ENCODE measurements at places on chromosomes 13 and 19. TPM values are rescaled to one million over a fixed set of nuclear protein-coding genes. Genes with fewer than 3 reads are reported as not detected.

GRCh38 chr13:29743201-29743786 lies 107.1 kb downstream of the UBL3 start:
- peak; percentile 86 for DNase-seq

GRCh38 chr13:42129033-42129432 lies 80.6 kb downstream of the DGKH start:
- DNase-seq, result no peak

DNA sequence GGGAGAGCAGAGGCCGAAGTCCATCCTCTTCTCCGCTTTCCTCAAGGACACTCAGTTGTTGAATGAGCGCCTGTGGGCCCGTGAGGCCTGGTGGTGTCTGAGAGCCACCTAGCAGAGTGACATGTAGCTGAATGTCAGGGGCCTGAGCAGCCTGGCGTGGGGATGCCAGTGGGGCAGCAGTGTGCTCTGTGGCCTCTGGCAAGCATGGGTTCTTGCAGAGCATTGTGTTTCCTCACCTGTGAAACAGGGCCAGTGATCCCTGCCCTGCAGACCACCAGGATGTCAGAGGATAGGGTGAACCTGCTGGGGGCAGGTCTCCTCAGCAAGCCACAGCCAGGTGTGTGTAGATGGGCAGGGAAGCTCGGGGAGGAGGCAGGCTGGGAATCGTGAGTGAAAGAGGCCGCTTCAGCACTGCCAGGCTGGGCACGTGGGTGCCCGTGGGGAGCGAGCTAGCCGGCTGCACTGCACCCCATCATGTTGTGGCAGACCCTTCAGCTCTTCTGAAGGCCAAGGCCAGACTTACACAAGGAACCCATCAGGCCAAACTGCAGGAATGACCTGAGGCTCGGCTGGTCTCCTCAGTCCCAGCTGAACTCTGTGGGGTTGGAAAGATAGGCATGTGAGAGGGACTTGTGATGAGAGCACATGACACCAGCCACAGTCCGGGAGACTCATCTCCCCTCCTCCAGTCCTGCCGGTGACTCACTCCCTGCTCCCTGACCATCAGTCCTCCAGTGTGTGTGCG lies 5.0 kb downstream of the PPP1R37 start:
- no peak for DNase-seq

GRCh38 chr13:97021241-97021640 lies 27.0 kb upstream of the OXGR1 start:
- no peak for DNase-seq

DNA sequence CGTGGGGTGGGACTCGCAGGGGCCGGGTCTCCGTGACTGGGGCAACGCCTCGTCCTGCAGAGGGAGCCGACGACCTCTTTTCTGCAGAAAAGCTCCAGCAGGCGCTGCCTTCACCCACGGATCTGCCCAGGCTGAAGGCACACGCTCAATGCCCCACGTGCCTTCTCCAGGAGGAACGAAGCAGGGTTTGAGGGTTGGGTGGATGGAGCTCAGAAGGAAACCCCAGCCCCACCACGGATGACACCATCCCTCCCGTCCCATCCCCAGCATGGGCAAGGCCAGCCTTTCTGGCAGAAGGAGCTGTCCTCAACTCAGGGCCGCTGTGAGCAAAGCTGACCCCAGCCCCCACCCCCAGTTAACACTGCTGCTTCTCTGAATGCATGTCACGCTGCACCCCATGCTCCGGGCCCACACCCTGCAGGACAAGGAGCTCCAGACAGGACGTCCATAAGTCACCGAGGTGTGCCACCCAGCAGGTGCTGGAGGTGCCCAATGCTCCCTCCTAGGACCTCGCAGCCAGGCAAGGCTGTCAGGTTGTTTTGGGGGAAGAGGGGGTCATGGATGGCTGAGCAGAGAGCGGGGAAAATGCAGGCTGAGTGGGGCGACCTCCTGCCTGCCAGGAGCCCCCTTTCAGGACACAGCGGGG lies 7.4 kb downstream of the C19orf25 start:
- DNase-seq, result no peak

DNA sequence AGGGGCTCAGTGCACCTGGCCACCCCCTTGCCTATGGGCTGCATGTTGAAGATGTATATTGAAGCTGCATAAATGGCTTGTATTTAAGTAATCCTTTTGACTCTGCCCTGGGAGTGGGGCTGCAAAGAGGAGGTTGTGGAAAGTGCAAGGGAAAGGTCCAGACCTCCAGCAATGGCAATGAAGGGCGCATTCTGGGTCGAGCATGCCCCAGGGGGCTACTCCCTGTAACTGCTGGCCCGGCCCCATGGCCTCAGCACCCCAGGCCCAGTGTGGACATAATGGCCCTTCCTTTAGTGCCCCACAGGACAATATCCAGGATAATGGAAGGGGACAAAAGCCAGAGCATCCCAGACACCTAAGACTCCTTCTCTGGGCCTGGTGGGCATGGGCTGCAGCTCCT lies 43.1 kb upstream of the CHST8 start:
- no peak for DNase-seq

DNA sequence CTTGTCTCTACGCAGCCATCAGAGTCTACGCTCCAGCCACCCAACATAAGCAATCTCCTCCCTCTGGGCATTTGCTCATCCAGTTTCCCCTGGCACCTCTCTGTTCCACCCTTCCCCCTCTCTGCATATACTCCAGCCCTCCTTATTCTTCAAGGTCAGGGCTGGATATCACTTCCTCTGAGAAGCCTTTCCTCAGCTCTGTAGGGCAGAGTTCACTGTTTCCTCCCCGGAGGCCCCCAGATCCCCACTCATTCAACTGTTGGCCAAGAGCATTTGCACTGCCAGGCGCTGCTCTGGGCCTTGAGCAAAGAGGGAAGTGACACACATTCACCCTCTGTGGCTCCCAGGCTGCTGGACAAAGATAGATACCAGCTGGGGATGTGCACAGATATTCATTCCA lies 3.3 kb downstream of the FCGRT start:
- no peak for DNase-seq

GRCh38 chr19:3665681-3666544 lies 34.4 kb downstream of the PIP5K1C start:
- DNase-seq, result peak; percentile 64

GRCh38 chr13:51636349-51636890 lies 52.2 kb downstream of the WDFY2 start:
- no peak for DNase-seq

DNA sequence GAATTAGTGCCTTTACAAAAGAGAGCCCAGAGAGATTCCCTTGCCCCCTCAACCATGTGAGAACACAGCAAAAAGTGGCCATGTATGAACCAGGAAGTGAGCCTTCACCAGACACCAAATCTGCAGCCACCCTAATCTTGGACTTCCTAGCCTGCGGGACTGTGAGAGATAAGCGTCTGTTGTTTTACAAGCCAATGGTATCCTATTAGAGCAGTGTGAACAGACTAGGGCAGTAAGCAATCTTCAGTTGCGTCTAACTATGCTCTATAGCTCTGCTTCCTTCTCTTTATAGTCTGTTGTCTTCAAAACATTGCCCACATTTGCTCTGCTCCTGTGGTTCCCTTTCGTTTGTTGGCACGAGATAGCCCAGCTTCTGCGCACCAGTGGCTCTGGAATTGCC lies 109.5 kb upstream of the FNDC3A start:
- no peak for DNase-seq

GRCh38 chr13:41099986-41100385 lies 32.6 kb downstream of the KBTBD6 start:
- no peak for DNase-seq

DNA sequence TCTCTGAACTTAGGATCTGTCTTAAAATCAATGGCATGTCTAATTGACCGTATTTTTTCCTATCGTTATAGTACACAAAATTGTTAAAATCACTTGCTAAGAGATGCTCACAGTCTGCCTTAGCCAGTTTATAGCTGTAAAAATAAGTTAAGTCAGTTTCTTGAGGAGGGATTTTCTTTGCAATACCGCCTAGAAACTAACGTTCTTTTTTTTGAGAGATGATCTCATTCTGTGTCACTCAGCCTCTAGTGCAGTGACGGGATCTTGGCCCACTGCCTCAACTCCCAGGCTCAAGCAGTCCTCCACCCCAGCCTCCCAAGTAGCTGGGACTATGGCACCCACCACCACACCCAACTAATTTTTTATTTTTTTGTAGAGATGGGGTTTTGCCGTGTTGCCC lies 4.4 kb downstream of the CKAP2 start:
- DNase-seq, result no peak

DNA sequence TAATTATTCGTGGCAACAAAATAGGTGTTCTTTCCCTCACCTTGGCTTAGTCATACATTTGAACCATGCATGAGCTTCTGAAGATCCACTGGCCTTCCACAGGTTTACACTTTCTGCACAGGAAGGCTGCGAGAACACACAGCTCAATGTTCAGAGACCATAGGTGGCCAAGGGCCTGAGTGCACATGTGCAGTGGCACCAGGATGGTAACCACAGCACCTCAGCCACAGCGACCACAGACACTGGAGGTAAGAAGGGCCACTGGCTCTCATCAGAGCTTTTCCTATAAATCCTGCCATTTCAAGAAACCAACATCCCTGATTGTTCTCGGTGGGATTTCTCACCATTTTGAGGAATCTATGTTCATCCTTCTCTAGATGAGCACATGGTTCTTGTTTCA lies 1.6 kb downstream of the DCLK1 start:
- no peak for DNase-seq

DNA sequence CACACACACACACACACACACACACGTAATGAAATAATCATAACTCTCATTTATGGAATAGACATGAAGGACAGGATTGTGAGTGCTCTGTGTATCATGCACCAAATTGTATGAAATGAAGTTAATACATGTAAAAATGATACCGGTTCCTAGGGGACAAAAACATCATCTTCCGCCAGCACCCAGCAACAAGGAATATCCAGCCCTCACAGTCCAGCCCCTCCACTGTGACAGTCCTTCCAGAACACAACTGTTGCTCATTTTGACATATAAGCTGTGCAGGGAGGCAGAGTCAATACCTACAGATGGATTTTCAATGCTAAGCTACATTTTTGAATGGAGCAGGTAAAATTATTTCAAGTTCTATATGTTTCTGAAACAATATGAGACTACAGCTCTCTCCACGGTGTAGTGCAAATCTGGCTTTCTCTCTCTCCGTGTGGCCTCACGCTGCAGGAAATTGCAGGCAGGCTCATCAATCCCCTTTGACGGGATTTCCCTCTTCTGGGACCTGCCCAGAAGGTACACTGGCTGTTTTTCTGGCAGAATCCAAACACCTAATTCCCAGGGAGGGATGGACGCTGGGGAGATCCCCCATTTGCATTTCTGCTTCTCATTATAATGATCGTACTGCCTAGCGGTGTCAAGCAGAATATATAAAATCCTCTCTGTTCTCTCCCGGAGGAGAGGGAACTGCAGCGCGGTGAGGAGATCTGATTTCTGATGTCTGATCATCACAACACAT lies 494.0 kb downstream of the LIG4 start:
- DNase-seq, result peak; percentile 78

DNA sequence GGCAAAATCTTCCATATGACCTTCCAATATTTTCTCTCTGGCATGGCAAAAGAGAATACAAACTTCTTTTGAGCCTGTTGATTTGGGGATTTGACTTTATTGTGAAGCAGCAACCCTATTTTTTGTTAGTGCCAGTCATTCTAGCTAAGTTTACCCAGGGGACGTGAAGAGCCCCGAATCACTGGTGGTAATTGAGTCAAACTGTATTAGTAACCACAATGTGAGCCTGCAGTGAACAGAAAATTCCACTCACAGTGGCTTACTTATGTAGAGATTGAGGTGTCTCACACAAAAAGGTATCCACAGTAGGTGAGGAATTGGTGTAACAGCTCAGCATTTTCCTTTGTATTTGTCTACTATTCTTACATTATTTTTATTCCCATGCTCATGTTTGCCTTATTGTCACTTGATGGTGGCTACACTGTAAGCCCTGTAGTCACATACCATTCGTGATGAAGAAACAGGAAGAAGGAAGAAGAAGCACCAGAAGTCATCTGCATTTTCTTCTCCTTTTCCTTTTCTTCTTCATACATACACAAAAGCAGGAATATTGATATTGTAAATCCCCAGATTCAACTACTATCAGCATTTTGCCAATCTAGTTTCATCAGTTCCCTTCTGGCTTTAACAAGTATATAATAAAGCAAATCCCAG lies 33.3 kb upstream of the MYCBP2 start:
- no peak for DNase-seq

GRCh38 chr13:93689333-93689732 lies 462.7 kb downstream of the GPC6 start:
- DNase-seq, result no peak

GRCh38 chr13:45370922-45371406 lies 30.0 kb upstream of the TPT1 start:
- peak; percentile 48 for DNase-seq

GRCh38 chr13:30895773-30896172 lies 10.3 kb upstream of the MEDAG start:
- no peak for DNase-seq

- DNase-seq, result peak; percentile 49
These were observed 16.0 kb upstream of the SEMA6B start for GRCh38 chr19:4575267-4576015.

GRCh38 chr13:100108913-100109507 lies 20.1 kb downstream of the PCCA start:
- DNase-seq, result no peak

DNA sequence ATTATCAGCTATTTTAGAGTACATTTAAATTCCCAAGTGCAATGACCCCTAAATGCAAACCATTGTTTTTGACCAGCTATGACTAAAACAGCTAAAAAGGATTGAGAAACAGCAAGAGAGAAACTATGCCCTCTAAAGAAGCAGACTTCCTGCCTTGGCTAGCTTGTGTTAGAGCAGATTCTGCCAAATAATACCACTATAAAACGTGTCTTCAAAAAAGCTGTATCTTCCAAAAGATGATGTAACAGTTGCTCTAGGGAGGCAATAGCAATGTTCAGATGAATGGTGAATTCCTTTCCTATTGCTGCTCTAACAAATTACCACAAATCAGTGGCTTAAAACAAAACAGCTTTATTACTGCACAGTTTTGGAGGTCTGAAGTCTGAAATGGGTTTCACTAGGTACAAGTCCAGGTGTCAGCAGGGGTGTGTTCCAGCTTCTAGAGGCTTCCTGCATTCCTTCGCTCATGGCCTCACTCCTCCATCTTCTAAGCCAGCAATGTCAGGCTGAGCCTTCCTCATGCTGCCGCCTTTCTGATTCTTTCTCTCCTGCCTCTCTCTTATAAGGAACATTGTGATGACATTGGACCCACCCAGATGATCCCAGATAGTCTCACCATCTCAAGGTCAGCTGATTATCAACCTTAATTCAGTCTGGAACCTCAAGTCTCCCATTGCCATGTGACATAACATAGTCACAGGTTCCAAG lies 84.5 kb downstream of the LRRC63 start:
- DNase-seq, result no peak

DNA sequence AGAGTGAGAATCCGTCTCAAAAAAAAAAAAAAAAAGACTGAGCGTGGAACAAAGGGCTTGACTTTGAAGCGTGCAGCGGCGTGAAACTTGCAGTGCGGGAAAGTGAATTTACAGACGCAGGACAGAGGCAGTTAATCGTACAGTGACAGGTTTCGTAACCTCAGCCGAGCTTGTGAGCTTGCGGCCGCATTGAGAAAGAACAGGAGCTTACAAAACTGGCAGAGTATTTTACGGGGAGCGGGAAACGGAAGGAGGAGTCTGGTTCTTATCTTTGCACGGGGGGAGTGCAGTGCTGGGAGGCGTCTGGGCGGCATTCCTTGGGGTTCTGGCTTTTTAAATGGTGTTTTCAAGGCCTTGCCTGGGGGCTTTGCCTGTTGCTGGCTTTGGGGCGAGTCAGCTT lies 6.0 kb upstream of the BSG start:
- DNase-seq, result no peak

Gene UPK1A
- not detected for total RNA-seq

Gene PEAK3
- total RNA-seq, result not detected

Gene ZNF428
- total RNA-seq, result 66.1 TPM

Gene CGB3
- total RNA-seq, result not detected

Gene PPM1N
- total RNA-seq, result 0.79 TPM

Gene CAPN12
- total RNA-seq, result 0.69 TPM

Gene DLL3
- total RNA-seq, result 8.3 TPM

All from spinal cord (tissue), 10 donors.